Lower leg skin (tissue), 4 donors: ENCODE measurements at places on chromosomes 1 and 21. TPM values are rescaled to one million over a fixed set of nuclear protein-coding genes. Genes with fewer than 3 reads are reported as not detected.

- no peak for DNase-seq
Measured at GRCh38 chr1:14739082-14739832, 140.8 kb downstream of the KAZN start.

RAB7B gene
- 6.0 TPM for total RNA-seq

DNA sequence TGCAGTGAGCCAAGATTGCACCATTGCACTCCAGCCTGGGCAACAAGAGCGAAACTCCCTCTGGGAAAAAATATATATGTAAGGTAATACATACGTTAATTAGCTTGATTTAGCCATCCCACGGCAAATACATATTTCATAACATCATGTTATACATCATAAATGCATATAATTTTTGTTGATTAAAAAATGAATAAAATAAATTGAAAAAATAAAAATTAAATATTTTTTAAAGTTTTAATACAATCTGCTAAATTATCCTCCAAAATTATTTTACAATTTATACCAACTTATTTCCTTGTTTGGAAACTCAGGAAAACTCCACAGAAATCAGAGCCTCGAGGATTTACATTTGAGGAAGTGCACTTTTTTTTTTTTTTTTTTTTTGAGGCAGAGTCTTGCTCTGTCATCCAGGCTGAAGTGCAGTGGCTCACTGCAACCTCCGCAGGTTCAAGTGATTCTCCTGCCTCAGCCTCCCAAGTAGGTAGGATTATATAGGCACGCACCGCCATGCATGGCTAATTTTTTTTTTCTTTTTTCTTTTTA is 12.6 kb upstream of the IPO9 start:
- DNase-seq, result no peak

DNA sequence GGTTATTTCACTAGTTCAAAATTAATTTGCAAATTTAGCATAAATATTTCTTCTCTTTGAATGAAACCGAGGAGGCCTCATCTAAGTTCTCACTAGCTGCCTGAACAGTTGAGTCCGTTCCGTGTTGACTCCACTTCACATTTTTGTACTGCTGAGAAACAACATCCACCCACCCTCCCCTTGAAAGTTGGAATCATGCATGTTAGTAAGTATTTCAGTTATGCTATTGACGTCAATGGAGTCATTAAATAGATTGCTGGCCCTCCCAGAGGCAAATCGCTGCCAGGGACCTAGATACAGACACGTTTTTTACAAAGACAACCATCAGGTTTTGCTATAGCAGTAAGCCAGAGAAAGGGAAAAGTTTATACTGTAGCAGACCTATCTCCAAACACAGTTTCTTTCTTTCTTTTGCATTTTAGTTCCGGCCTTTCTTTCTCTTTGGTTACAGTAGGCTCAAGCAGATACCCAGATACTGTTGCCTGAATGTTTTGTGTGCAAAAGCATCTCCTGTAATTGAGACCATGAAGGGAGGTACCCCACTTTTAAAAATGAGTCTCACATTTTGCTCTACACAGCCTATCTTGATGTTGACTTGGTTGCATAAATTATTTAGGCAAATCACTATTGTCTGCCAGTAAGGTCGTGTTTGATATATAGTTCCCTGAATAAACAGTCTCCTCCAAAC is 262.6 kb upstream of the SGIP1 start:
- peak; percentile 94 for DNase-seq

CHODL gene
- total RNA-seq, result 0.97 TPM

DNA sequence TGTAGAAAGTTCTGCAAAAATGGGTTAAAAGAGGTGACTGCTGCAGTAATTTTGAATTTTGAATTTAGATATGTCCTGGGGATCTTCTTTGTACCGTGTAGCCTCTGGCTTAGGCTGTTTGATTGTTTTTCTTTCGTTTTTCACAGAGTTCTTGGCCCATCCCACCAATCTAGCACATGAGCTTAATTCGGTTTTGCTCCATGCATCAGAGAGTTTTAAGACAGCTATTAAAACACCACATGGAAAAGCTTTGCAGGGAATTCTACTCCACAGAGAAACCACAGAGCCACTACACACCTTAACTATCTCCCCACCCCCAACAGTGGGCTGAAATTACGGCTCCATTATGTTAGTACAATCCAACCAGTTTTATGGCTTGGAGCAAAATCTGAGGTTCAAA is 25.5 kb downstream of the SPAG17 start:
- no peak for DNase-seq
